ENCODE measurements at places on chromosomes 7 and 10.

DNA sequence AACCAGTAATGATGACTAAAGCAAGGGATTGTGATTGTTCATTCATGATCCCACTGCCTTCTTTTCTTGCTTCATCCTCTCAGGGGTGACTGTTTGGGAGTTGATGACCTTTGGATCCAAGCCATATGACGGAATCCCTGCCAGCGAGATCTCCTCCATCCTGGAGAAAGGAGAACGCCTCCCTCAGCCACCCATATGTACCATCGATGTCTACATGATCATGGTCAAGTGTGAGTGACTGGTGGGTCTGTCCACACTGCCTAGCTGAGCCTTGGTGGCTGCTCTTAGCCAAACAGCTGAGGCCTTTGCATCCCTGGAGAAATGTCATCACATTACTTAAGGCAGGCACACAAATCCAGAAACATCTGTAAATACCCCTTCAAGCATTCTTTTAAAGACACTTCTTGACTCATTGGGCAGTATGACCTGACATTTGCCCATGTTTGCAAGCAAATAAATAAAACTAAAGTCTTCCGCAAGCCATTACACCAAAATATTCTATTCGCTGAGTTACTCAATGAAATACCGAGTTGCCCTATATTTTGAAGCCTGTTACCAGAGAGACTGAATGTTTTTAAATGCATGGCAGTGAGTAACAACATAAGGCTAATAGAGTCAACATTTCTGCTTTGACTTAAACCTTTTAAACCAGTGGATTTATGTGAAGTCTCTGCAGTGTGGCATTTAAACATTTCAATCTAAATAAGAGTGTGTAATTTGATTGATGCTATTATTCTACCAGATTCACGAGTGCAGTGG lies 166.3 kb upstream of the LANCL2 start:
- no peak for DNase-seq

DNA sequence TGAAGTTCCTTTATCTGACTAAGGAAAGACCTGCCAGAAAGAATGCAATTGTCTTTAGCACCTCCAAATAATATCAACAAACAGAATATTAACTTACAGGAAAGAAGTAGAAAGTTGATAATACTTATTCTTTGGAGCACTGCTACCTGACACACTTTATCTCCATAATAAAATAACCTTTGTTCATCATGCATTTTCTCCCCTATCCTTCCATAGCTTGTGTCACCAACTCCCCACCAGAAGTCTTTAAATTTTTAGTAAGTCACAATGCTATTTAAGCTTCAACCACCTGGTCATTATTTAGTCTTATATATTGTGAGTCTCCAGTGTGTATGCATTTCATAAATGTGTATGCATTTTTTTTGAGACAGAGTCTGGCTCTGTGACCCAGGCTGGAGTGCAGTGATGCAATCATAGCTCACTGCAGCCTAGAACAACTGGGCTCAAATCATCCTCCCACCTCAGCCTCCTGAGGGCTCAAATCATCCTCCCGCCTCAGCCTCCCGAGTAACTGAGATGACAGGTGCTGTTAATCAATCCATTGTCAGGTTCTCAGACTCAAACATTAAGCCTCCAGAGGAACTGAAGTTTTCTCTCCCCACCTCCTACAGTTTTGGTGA lies 7.3 kb upstream of the CYP3A43 start:
- DNase-seq = no peak

- DNase-seq = no peak
Measured at GRCh38 chr10:121942749-121943416, 15.1 kb upstream of the ATE1 start.

- no peak for DNase-seq
Measured at GRCh38 chr7:12074889-12075288, 136.2 kb upstream of the TMEM106B start.

GRCh38 chr7:81111781-81112540 lies 193.1 kb upstream of the SEMA3C start:
- no peak for DNase-seq

GRCh38 chr10:106011250-106011649 lies 1153.3 kb downstream of the SORCS1 start:
- DNase-seq = no peak

DNA sequence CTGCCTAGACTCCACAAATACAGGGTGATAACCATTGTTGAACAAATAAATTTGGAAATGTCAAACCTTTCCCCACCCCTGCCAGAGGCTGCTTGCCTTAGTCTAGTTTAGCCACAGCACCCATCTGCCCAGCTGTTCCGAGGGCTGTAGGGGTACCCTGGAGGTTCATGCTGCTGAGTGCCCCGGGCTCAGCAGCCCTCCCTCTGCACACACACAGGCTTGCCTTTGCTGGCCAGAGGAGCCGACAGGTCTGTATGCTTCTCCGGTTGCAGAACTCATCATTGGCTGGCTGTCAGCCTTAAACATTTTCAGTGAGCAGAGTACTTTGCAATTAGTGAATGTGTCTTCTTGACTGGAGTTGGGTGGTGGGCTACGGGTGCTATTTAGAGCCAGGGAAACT lies 122.9 kb downstream of the NRF1 start:
- no peak for DNase-seq

GRCh38 chr7:81789406-81790119 lies 19.7 kb upstream of the HGF start:
- DNase-seq = no peak

DNA sequence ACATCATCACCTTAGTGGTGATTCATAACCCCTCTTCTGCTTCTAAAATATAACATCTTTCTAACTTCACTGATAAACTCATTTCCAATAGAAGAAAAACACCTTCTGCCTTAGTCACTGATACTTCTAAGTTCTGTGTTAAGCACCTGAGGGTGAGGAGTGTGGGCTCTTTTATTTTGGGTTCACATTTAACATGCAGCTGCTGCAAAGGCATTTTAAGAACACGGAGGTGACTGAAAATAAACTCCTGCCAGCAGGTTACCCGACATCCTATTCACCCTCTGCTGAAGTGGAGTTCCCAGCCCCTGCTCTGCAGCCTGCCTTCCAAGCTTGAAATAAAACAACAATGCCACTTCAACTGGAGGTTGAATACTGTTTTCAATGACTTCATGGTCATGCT lies 202.9 kb upstream of the PLXNA4 start:
- DNase-seq = no peak

DNA sequence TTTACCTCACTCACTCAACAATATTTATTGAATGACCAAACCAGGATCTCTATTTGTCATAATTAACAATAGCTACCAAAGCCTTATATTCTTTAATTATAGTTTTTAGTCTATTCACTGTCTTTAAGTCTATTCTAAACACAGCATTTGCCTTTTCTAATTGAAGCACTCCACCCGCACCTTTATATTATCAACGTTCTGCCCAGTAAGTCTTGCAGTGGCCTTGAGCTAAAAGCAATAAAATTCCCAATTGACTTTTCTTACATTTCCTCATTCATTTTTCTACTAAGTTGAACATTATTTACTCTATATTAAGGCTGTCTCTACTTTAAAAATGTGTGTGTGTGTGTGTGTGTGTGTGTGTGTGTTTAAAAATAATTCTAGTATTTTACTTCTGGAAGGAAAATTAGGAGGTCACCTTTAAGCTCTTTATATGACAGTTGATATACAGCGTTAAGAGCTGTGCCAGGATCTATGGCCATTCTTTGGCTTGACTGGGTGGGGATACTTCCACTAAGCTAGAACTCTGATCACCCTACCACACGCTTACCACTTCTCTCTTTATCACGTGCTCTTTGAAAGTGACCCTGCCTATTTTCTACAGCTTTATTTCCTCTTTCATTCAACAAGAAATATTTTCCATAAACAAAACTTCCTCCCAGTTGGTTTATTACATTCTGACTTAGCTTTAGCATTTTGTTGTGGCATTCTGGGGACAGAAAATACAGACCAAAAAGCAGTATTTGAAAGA lies 8.8 kb downstream of the PAPSS2 start:
- no peak for DNase-seq

GRCh38 chr10:10094691-10095090 lies 923.0 kb upstream of the CELF2 start:
- DNase-seq = no peak

DNA sequence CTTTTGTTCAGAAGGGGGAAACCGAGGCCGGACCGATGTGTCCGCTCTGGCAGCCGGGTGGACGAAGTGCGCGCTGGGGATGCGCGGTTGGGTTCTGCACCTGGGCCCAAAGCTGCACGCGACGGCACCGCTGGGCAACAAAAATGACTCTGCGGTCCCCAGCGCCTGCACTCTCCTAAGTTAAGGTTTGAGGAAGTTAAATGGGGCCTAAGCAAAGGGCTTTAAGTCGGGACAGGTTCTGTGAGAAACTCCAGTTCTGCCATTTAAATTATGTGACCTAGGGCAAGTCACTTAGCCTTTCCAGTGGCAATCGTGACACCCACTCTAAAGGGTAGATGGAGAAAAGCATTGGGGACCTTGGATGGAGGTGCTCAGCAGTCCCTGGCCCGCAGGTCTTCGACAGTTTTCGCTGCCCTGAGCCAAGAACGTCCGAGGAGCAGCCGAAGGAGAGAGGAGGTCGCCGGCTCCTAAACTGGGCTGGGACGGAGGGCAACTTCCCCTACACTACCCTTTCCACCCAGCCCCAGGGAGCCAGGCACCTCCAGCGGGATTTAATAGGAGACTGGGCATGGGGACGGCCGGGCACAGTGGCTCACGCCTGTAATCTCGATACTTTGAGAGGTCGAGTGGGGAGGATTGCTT lies 534 bp upstream of the ACBD5 start:
- DNase-seq = no peak

- DNase-seq = no peak
Measured at GRCh38 chr10:91036807-91037411, 116.0 kb upstream of the ANKRD1 start.

GRCh38 chr7:5646846-5647245 lies 134.6 kb downstream of the RNF216 start:
- no peak for DNase-seq

DNA sequence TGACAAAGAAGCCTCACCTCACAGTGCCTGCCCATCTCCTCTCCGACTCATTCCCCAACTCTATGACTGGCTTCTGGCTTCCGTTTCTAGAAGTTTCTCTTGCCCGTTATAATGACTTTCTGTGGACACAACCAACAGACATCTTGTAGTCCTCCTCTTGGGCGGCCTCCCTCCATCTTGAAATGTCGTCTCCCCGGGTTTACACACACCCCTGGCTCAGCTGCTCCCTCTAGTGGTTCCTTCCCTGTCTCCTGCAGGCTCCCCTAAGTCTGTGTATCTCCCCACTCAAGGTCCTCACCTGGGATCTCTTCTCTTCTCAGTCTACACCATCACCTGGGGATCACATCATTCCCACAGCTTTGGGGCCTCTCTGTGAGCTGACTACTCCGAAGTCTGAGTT lies 123.4 kb upstream of the NEBL start:
- no peak for DNase-seq

Measured in T-helper 1 cell (primary cell).